ENCODE measurements at places on chromosomes 2 and 18. TPM values are rescaled to one million over a fixed set of nuclear protein-coding genes. Genes with fewer than 3 reads are reported as not detected.

GRCh38 chr2:235458839-235459273 is 35.0 kb upstream of the AGAP1 start:
- peak; percentile 51 for DNase-seq

DNA sequence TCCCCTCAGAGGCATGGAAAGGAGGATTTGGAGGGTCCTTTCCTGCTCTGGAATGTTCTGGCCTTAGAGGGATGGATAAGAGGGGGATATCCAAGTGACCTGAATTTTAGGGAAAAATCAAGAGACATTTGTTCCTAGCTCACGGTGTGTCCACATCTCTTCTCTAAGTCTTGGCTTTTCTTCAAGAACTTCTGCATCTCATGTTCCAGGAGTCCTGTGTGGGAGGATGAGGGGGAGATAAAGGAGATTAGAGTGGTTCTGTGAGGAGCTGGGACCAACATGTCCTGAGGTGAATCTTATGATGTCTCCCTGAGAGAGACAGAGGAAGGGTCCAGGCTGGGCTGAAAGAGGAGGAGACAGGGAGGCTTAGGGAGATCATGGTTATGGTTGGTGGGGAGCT is 11.7 kb downstream of the EMX1 start:
- no peak for DNase-seq

The HOXD4 gene
- 3.8 TPM for total RNA-seq

DNA sequence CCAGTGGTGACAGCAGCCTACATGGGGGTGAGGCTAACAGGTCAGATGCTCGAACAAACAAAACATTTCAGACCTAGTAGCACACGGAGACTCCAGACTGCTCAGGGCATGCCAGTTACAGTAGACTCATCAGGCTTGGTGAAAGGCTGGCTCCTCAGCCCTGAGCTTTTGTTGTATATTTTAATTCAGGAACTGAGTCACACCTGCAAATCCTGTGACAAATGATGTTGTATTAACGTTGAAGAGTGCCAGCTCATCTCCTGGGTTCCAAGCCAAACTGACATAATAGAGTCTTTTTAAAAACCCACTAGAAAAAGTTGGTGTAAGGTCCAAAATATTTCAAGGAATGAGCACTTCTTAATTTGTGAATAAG is 65.3 kb downstream of the C1D start:
- no peak for DNase-seq

DNA sequence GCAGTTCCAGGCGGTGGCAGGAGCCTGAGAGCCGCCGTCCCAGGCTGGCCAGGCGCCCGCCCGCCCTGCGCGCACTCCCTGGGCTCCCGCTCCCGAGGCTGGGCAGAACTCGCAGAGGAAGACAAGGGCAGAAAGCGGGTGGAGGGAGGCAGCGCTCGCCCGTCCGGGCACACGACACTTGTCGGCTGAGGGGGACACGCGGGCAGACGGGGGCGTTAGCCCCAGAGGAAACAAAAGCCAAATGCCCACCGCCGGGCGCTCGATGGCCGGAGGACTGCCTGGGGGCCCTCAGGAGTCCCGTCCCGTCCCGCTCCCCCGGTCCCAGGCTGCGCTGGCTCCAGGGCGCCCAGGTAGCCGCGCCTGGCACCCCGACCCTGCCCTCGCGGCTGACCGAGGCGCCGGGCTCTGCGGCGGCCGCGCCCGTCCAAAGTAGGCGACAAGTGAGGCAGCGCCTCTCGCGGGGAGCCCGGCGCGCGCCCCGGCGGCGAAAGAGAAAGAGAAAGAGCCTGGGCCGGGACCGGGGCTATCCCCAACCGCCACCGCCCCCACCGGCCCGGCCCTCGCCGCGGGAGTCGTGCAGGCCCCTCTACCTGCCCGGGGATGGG is 491 bp downstream of the L3MBTL4 start:
- DNase-seq: peak; percentile 73

DNA sequence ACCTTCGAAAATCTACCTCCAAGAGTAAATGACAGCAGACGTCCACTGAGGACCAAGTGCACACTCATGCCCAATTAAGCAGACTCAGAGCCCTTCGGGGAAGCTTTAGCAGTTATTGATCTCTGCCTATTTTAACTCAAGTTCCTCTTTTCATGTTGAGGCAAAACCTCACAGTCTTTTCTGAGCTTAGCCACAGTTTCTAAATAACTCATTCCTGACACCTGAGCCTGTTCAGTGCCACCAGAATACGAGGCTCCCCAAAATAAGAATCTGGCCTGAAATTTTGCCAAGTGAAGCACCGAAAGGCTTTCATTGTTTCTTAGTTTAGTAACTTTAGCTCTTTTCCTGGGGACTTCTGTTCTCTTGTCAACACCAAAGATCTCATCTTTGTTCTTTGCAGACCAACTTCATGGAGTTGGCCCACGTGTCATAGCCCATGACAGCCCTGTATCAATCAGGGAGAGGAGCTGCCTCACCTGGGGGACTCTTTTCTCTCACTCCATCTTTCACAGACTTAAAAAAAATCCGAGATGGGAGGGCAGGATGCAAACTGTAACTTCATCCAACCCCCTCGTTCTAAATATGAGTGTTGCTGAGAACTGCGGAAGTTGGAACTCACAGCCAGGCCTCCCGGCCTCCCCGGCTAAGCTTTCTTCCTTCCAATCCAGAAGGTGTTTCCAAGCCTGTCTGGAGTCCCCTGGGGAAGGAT is 22.2 kb downstream of the INPP5D start:
- no peak for DNase-seq

The ARHGAP28 gene
- 2.1 TPM for total RNA-seq

GRCh38 chr2:53252115-53252514 is 515.5 kb upstream of the CHAC2 start:
- no peak for DNase-seq

DNA sequence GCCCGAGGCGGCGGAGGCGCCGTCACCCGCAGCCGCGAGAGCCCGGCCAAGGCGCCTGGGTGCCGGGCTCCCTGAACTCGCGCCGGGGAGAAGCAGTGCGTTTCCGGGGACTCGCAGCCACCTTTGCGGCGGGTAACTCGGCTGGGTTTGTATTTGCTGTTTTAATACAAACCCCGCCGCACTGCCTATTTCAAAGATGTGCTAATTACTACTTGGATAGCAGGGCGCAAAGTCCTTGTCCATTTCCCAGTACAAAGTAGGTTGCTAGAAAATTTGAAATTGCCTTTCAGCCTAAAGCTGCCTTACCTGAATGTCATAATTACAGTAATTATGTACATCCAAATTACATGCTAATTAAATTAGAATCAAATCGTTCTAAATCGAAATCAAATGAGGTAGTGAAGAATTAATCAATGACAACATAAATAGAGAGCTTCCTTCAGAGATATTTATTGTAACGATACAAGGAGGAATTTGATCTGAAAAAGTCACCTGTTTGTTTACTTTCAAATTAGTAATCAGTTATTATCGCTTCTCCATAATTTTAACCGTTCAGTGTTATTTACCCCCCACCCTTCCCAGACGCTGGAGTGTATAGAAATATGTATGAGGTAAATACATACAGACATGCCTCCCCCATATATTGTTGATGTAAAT is 8.1 kb downstream of the SP9 start:
- DNase-seq: no peak

The HOXD13 gene
- total RNA-seq: 0.14 TPM

GRCh38 chr18:48065601-48065995 is 135.1 kb upstream of the SMAD2 start:
- DNase-seq: no peak

DNA sequence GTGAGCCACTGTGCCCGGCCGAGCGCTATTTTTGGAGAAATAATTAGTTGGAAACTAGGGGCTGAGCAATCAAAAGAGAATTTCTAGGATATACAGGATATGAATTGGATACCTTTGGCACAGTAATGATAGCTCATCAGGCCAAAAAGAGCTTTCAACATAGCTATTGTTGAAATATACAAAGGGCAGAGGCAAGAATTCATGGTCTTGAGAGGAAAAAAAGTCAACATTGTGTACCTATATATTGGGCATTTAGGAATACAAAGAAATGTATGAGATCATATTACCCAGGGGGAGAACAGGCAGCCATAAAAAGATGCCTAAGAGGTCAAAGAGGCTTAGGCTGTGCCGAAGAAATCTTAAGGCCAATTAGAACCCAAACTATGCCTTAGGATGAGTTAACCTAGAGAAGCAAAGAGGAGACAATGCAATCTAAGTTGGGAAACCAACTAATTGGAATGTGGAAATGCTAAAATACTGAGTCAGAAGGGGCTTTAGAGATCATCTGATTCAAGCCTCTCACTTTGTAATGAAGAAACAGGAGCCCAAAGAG is 99.0 kb downstream of the RBBP8 start:
- DNase-seq: no peak

The ACMSD gene
- total RNA-seq: not detected

- DNase-seq: no peak
These were observed 135.1 kb upstream of the CTDP1 start for GRCh38 chr18:79544386-79544963.

GRCh38 chr2:69032336-69032735 is 19.4 kb downstream of the ANTXR1 start:
- DNase-seq: no peak

The PLCD4 gene
- total RNA-seq: 1.0 TPM

The CRYGD gene
- not detected for total RNA-seq

GRCh38 chr18:57619876-57620275 is 1.8 kb downstream of the NARS1 start:
- DNase-seq: no peak

DNA sequence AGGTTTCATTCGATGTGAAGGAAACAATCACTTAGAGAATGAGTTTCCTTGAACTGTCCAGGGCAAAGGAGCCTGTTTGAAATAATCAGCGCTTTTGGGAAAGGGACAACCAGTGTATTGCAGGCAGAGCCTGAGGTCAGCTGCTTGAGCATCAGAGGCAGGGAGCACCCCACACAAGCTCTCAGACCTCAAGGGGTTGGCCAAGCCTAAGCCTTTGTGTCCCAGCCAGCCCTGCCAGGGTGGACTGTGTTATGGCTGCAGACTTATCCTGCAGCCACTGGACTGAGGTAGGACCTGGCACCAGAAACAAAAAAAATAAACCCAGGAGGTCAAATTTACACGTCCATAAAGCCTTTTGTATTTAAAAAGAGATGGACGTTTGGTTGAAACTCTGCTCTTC is 228.3 kb downstream of the SEPTIN10 start:
- DNase-seq: peak; percentile 6

The DAPL1 gene
- total RNA-seq: not detected

DNA sequence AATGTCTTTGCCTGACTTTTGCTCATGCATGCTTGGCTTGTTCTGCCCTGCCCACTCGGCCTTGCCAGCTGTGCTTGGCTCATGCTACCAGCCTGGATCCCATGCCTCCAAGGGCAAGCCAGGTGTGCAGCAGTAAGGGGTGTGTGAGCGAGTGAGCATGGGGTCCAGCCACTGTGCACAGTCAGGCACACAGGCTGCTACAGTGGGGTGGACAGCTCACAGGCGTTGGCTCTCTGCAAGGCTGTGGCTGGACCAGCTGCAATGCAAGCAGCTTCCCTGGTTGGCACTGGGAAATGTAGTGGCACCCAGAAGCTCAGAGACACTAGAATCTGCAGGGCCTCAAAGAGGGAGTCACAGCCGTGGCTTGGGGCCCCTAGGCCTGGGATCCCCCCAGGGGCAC is 529.7 kb downstream of the DSC3 start:
- DNase-seq: no peak

The DYNAP gene
- not detected for total RNA-seq

DNA sequence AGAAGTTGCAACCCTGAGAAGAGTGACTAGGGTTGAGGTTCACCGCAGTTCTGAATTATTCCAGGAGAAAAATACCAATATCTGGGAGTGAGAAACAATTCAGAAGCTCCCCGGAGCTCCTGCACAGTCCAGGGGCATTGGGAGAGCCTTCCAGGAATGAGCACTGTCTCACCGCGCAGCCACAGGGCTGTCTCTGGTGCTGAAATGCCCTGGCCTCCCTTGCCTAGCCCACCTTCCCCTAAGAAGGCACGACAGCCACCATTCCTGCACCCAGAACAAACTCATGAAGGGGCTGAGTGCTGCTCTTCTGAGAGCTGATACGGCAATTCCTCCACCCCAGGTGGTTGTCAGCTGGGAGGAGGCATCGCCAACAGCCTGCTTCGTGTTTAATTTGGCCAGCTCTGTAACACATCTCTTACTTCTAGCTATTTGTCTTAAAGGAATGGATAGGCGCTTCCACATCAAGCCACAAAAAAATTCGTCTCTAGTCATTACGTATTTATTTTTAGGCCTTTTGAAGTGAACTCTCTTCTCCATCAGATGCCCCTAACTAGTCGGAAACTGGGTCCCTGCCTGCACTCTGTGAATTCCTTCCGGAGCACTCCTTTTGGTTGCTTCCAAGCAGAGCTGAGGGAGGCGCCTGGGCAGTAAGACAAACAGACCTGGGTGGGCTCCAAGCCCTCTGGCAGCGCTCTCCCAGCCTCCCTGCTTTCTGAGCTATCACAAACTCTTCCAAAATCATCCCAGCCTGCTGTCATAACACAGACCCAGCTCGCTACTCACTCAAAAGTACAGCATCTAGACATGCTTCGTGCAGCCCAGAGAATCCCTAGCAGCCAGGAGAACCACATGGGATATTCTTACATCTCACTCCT is 120.5 kb upstream of the CCDC68 start:
- no peak for DNase-seq

- no peak for DNase-seq
These were observed 408.2 kb downstream of the TSN start for GRCh38 chr2:122163617-122164016.

GRCh38 chr2:105237045-105237765 is 4.3 kb upstream of the GPR45 start:
- no peak for DNase-seq

The TTC27 gene
- total RNA-seq: 10.7 TPM

The TUBA4B gene
- not detected for total RNA-seq

DNA sequence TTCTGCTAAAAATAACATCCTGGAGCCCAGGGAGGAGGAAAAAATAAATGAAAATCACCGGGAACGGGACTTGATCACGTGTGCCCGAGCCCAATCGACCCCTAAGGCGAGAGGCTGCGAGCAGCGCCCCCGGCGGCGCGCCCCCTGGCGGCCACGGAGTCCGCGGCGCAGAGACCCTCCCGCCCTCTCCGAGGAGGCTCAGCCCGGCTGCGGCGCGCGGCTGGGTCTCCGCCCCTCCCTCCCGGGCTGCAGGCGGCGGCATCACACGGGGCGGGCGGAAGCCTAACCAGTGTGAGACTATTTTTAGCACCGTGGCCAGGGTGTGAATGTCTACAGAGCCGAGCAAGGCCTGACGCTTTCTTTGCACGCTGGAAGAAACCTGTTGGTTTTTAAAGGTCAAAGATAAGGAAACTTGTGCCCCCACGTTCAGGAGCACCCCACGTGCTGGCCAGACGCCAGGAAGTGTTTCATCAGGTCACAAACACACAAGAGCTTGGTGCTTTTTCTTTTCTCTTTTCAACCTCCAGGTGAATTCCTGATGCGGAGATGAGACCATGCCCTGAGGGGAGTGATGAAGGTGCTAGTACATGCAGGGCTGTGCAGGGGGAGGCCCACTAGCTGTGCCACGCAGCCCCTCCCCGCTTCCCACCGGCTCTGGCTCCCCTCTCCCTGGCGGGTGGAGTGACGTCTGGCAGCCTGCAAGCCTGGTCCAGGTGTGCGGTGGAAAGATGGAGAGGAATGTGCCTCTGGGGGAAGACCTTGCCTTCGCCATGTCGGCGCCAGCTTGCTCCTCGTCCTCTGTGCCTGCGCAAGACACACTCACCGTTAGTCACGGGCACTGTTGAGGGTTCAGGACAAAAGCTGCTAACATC is 35.3 kb upstream of the DNMT3A start:
- DNase-seq: peak; percentile 85

- peak; percentile 32 for DNase-seq
These were observed 90.1 kb upstream of the TGFA start for GRCh38 chr2:70643715-70644114.

- no peak for DNase-seq
These were observed 132.2 kb downstream of the TNS1 start for GRCh38 chr2:217870528-217871011.

The CAPN14 gene
- 0.47 TPM for total RNA-seq

The GRHL1 gene
- 2.3 TPM for total RNA-seq

GRCh38 chr2:126776692-126777619 is 121.0 kb downstream of the GYPC start:
- DNase-seq: peak; percentile 61

Measured in left colon (tissue), 2 donors.